ENCODE measurements at places on chromosomes 7 and 10. TPM values are rescaled to one million over a fixed set of nuclear protein-coding genes. Genes with fewer than 3 reads are reported as not detected.

The RELN gene
- total RNA-seq = 5.8 TPM

DNA sequence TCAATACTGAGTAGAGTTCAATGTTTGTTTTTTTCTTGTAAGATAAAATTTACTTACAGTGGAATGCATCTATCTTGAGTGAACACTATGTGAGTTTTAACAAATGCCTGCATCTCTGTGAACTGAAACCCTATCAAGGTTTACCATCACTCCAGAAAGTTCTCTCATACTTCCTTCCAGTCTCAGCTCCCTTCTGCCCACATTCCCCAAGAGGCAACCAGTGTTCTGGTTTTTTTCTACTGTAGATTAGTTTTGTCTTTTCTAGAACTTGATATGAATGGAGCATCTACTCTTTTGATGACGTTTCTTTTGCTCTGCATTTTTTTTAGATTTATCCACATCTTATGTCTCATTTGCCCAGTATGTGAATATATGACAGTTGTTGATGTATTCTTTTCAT, 17.1 kb downstream of the WIPI2 start:
- no peak overlapping the region for H3K4me3 ChIP-seq
- H3K27me3 ChIP-seq = no peaks in the 10 kb centered on the region
- DNase-seq = no peak
- no peak overlapping the region for H3K27ac ChIP-seq

- no peak for DNase-seq
- H3K4me1 ChIP-seq = no peaks in the 10 kb centered on the region
- H3K4me3 ChIP-seq = no peak overlapping the region
- H3K27ac ChIP-seq = no peak overlapping the region
Observed at GRCh38 chr10:49418328-49418727, 22.4 kb upstream of the DRGX start.

The ECHDC3 gene
- 61.7 TPM for total RNA-seq

The AMPH gene
- total RNA-seq = 9.0 TPM

- peak within 1 kb of the TSS; percentile 75 for H3K4me3 ChIP-seq
- H3K4me1 ChIP-seq = peaks cover 16% of the 10 kb centered on the region
- no peaks in the 10 kb centered on the region for H3K27me3 ChIP-seq
- peak within 1 kb of the TSS; percentile 87 for H3K27ac ChIP-seq
Observed at GRCh38 chr10:70146489-70147258, at the start of gene TYSND1. Gene TYSND1, minus strand, starts transcription at chr10:70146700. Its CDS starts 114 bp downstream, at chr10:70146586.

GRCh38 chr7:1807821-1808600, 137.9 kb downstream of the ELFN1 start:
- no peaks in the 10 kb centered on the region for H3K27me3 ChIP-seq
- DNase-seq = no peak
- no peak overlapping the region for H3K4me3 ChIP-seq
- H3K4me1 ChIP-seq = peaks cover 11% of the 10 kb centered on the region
- H3K27ac ChIP-seq = no peak overlapping the region

The C7orf33 gene
- 0.24 TPM for total RNA-seq

DNA sequence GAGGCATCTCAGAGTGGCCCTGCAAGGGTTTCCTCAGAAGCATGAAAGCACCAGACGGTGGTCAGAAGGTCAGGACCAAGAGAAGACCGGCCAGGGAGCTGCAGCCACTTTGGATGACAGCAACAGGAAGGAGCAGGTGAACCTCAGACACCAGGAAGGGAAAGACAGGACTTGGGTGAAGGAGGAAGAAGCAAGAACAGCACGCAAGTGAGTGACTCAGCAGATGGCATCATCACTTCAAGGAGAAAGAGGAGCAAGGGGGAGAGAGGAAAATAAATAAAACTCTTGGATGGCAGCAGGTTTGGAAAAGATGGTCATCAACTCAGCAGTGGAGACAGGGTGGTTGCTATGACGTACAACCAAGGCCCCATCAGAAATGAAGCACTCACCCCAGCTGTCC, 31.6 kb downstream of the NCAPG2 start:
- no peak overlapping the region for H3K4me3 ChIP-seq
- no peak overlapping the region for H3K27ac ChIP-seq
- no peaks in the 10 kb centered on the region for H3K4me1 ChIP-seq
- H3K27me3 ChIP-seq = no peaks in the 10 kb centered on the region
- no peaks in the 10 kb centered on the region for H3K36me3 ChIP-seq

DNA sequence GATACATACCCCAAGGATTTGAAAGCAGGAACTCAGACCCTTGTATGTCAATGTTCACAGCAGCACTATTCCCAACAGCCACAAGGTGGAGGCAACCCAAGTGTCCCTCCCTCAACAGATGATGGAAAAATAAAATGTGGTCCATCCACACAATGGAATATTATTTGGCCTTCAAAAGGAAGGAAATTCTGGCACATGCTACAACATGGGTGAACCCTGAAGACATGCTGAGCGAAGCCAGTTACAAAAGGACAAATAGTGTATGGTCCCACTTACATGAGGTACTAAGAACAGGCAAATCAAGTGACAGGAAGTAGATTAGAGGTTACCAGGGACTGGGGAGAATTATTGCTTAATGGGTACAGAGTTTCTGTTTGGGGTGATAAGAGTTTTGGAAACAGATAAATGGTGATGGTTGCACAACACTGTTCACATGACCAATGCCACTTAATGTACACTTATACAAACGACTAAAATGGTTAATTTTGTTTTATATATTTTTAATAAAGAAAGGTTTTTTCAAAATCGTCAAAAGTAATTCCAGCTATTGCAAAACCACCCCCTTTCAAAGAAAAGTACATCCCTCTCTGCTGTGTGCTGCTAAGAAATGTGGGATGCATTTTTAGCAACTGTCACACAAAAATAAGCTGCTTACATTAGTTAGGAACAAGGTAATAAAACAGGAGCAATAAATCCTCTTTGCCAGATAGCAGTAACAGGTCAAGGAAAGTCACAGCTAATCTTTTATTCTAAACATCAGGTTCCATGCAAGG, 85.7 kb downstream of the GRB10 start:
- no peaks in the 10 kb centered on the region for H3K36me3 ChIP-seq
- H3K4me3 ChIP-seq = no peak overlapping the region
- no peak overlapping the region for H3K27ac ChIP-seq
- H3K4me1 ChIP-seq = no peaks in the 10 kb centered on the region
- H3K27me3 ChIP-seq = no peaks in the 10 kb centered on the region
- DNase-seq = peak; percentile 37

DNA sequence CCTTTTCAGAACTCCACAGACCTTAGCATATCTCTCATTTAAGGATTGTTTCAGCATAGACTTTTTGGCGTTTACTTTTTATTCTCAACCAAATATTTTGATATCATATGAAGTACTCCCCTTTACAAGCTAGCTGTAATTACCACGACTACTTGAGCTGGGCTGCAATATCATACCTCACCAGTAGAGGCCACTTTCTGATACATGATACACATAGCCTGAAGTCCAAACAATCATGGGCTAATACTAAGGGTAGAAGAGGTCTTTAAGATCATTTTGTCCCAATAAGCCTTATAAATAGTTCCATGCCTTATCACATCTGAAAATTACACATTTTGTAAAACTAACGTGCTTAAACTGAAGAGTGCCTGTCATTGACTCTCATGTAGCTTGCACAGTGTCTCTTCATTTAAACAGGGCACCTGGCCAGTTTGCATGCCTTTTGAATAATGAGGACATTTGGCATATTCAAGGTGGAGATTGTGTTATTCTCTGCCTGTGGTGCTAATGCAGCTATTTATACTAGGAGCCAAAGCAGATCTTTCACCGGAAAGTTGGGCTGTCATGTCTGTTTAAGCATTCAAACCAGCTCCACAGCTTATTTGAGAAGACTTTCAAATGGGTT, 403.7 kb upstream of the ZMIZ1 start:
- no peak overlapping the region for H3K4me3 ChIP-seq
- no peaks in the 10 kb centered on the region for H3K27me3 ChIP-seq

The NAT16 gene
- 0.31 TPM for total RNA-seq

DNA sequence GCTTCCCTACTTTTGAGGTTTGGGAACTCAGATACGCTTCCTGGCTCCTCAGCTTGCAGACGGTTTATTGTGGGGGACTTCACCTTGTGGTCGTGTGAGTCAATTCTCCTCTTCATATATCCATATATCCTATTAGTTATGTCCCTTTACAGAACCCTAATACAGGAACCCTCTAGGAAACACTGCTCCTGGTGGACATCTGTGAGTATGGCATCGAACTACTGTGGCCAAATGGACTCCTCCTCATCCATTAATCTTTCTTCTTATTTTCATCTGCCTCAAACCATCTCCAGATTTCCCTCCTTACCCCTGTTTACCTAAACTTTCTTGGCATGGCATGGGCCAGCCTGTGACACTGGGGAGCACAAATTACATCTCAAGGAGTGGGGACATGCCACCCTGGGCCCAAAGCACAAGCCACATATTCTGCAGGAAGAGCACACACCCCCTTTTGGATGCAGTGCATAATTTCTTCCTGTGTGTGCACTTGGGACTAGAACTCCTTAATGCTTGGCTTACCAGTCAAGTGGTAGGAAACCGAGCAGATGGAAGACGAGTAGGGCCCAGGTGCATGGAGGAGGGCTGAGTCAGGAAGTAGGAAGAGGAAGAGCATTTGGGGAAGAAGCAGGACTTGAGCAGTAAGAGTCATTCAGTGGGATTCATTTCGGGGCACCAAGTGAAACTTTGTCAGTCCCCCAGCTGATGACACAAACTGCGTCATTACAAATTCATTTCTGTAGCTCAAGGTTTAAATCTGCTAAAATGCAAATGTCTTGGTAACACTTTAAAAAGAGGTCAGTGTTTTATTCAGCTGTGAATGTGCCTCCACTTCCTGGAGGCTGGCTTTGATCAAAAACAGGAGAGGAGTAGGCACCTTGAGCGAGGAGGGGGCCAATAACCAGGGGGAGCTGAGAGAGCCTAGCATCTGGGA, 80.8 kb upstream of the PLXNA4 start:
- no peaks in the 10 kb centered on the region for H3K27me3 ChIP-seq
- DNase-seq = no peak
- H3K4me3 ChIP-seq = no peak overlapping the region
- no peaks in the 10 kb centered on the region for H3K36me3 ChIP-seq

The FIGNL1 gene
- 20.9 TPM for total RNA-seq

The XRCC2 gene
- total RNA-seq = 5.7 TPM

GRCh38 chr10:30098629-30099028, 39.2 kb upstream of the JCAD start:
- no peaks in the 10 kb centered on the region for H3K4me1 ChIP-seq
- no peak overlapping the region for H3K4me3 ChIP-seq
- no peak overlapping the region for H3K27ac ChIP-seq
- H3K27me3 ChIP-seq = no peaks in the 10 kb centered on the region
- no peak for DNase-seq

The STRA8 gene
- 0.87 TPM for total RNA-seq

DNA sequence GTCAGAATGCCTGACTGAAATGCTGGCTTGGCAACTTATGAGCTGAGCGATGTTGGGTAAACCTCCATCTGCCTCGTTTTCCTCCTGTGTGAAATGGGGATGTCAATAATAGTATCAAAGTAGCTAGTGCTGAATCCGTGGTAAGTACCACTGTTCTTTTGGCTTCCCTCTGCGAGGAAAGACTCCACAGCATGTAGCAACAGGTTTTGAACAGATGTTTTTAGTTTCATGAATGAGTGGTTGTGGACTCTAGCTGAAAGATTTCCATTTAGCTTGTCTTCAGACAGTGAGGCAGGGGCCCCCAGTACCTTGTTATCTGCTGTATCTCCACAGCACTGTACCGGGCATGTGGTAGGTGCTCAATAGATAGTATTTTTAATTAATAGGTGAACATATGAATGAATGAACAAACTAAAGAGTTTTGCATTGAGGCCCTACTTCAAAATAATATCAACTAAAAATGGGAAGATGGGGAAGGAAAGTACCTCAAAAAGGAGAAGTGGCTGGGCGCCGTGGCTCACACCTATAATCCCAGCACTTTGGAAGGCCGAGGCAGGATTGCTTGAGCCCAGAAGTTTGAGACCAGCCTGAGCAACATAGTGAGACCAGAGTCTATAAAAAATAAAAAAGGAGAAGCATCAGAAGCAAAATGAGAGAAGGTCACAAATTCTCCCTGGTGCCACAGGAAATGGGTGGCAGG, 5.6 kb upstream of the DLG5 start:
- H3K4me3 ChIP-seq = no peak overlapping the region
- no peak overlapping the region for H3K27ac ChIP-seq
- H3K27me3 ChIP-seq = no peaks in the 10 kb centered on the region
- no peaks in the 10 kb centered on the region for H3K36me3 ChIP-seq
- H3K4me1 ChIP-seq = peaks cover 14% of the 10 kb centered on the region

The SSC4D gene
- total RNA-seq = 2.3 TPM

- H3K4me3 ChIP-seq = no peak overlapping the region
- no peak overlapping the region for H3K27ac ChIP-seq
- no peaks in the 10 kb centered on the region for H3K36me3 ChIP-seq
Observed at GRCh38 chr10:43440463-43441134, 3.7 kb downstream of the ZNF487 start.

DNA sequence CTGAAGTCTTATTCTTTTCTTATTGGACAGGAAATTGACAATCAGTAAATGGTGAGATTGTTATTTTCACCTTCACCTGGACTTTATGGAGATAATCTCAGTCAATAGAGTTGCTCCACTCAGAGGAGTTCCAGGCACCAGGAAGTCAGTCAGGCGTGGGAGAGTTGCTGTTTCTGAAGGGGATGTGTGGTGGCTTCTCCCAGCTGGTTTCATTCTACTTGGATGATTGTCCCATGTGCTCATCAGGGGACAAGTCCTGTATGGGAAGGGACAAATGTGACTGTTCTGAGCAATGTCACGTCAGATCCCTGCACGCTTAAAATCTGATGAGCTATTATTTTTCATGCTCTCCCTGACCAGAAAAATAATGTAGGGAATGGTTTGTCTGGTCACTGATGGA, 222.5 kb upstream of the PITRM1 start:
- H3K4me3 ChIP-seq = no peak overlapping the region
- no peak overlapping the region for H3K27ac ChIP-seq
- H3K27me3 ChIP-seq = no peaks in the 10 kb centered on the region
- no peaks in the 10 kb centered on the region for H3K36me3 ChIP-seq

The RASSF4 gene
- 68.1 TPM for total RNA-seq

- DNase-seq = peak; percentile 63
- no peaks in the 10 kb centered on the region for H3K4me1 ChIP-seq
- H3K27me3 ChIP-seq = no peaks in the 10 kb centered on the region
- H3K27ac ChIP-seq = no peak overlapping the region
- no peak overlapping the region for H3K4me3 ChIP-seq
Observed at GRCh38 chr7:95723583-95724180, 48.7 kb upstream of the DYNC1I1 start.

All from testis (tissue), 5 donors.